Neural crest cell (in vitro differentiated cells): ENCODE measurements at places on chromosomes 12 and 14. TPM values are rescaled to one million over a fixed set of nuclear protein-coding genes. Genes with fewer than 3 reads are reported as not detected.
A peak's percentile ranks its signal among the peaks of the same experiment; 100 is the strongest.

Gene TOMM20L
- 0.42 and 0.52 TPM in 2 replicates for total RNA-seq

- DNase-seq = no peak
Measured at GRCh38 chr12:51407604-51408003, 16.4 kb upstream of the GALNT6 start.

GRCh38 chr12:87274594-87275245 is 754.5 kb downstream of the C12orf50 start:
- no peak for DNase-seq

GRCh38 chr14:89469210-89470198 is 52.5 kb upstream of the FOXN3 start:
- DNase-seq = no peak

DNA sequence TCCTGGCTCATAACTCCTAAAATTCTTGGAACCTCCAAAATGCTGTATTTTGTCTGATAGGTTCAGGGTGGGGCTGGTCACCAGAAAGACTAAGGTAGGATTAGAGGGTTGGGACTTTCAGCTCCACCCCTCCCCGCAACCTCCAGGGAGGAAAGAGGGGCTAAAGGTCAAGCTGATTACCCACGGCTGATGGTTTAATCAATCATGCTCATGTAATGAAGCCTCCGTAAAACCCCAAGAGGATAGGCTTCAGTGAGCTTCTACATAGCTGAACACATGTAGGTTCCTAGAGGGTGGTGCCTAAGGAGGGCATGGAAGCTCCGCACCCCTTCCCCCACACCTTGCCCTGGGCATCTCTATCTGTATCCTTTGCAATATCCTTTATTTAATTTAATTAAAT is 60.0 kb downstream of the DGLUCY start:
- no peak for DNase-seq

GRCh38 chr12:27488479-27488878 is 35.5 kb upstream of the PPFIBP1 start:
- no peak for DNase-seq

DNA sequence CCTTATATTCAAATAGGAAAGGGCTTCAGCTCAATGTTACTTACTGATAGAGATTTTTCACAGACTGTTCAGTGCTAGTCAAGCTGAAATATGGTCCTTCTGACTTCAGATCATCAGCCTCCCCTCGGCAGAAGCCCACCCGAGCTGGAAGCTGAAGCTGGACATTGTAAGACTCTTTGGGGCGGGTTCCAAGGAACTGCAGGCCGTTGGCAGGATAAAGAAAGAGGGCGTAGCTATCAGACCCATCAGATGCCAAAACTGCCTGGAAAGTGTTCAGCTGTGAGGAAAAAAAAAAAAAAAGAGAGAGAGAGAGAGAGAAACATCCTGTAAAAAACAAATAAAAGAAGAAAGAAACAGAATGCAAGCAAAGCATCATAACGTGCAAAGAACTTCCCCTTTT is 8.8 kb downstream of the NID2 start:
- no peak for DNase-seq

Gene NDUFA9
- total RNA-seq = 71.6 and 77.0 TPM in 2 replicates

GRCh38 chr14:33793398-33794110 is 157.3 kb downstream of the EGLN3 start:
- no peak for DNase-seq

Gene AQP6
- 0.21 TPM in 1 of 2 replicates, not detected in the other for total RNA-seq

DNA sequence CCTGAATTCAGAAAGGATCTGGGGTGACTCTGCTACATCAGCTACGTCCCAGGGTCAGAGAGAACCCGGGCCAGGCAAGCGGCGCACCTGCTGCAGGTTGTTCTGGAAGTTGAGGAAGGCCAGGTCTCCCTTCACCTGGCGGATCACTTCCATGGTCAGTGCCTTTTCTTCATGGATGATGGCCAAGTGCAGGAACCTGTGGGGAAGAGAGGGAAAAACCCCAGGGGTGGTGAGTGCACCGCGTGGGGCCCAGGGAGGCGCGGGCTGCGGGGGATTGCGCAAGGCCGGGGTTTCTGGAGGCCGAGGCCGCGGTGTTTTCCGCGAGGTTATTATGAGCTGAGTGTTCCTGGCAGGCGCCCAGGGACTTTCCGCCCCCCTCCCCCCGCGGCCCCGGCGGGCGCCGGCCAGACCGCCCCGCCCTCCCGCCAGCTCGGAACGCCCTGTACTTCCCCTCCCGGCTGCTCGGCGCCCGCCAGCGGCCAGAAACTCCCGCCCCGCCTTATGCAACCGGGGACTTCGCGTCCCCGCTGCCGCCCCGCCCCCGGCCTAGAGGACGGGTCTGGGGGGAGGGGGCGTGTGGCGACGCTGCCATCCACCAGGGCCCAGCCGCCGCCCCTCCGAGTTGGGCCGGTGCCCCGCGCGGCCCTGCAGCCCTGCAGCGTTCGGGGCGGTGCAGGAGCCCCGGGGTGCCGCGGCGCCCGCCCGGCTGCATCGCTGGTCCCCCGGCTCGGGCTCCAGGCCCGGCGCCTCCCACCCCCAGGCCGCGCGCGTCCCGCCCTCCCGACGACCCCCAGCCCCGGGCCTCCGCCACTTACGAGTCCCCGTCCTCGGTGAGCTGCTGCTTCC is 723 bp downstream of the NFKBIA start:
- peak; percentile 65 for DNase-seq

Gene SLC10A1
- total RNA-seq = not detected in 2 replicates

- DNase-seq = no peak
Measured at GRCh38 chr14:97977651-97978261, 1180.6 kb downstream of the VRK1 start.

- DNase-seq = no peak
Measured at GRCh38 chr14:31441273-31442111, 15.8 kb downstream of the DTD2 start.

Gene FAM186B
- total RNA-seq = 0.28 TPM in 1 of 2 replicates, not detected in the other

DNA sequence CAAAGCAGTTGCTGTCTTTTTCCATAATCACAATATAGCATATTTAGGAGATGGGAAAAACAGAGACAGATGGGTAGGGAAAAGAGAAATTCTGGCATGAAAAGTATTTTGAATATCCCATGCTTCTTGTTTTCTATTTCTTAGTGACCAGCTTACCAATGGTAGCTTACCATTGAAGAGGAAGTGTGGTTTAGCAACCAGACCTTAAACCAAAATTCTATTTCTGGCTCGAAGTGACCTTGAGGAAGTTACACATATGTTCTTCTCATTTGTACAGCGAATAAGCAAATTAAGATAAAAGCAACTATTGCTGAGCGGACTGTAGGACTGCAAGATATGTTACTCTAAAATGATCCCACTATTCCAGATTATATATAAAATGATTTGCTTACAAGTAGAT is 82.9 kb downstream of the FGD4 start:
- no peak for DNase-seq

GRCh38 chr12:92844151-92844763 is 84.8 kb downstream of the EEA1 start:
- DNase-seq = no peak

Gene ANKS1B
- 5.6 and 8.4 TPM in 2 replicates for total RNA-seq

DNA sequence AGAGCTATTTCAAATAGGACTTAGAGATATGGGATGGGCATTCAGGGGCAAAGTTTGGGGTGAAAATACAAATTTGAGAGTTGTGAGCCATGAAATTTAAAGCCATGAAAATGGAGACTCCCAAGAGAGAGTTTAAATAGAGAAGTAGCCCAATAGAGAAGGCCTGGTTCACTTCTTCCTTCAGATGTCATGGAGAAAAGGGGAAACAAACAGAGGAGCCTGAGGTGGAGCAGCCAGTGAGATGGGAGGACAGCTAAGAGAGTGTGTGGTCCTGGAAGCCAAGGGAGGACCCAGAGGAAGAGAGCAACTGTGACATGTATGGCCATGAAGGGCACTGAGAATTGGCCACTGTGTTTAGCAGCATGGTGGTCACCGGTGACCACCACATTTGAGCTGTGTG is 12.3 kb upstream of the DYNLL1 start:
- DNase-seq = no peak

Gene ITGB7
- not detected in 2 replicates for total RNA-seq

DNA sequence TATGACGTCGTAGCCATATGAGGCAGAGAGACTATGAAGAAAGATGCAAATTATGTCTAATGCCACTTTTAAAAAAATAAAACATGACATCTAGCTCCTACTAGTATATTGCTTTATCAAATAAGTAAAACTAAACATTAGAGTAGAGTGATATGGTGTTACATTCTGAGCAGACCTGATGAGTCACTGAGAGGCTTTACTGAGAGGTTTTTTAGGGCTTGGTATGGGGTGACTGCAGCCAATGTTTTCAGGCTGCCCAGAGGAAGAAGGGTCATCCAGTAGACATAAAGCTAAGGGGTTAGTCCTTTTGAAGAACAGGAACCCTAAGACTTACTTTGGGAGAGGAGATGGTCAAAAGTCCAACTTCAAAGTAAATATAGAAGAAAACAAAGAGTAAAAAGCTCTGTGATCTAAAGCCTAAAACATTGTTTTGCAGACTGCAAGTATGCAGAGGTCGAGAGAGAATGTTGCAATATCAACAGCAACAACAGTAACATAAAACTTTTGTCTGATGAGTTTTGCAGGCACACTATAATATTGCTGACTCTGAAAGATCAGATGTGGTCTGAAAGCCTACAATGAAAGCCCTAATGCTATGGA is 774.7 kb downstream of the TMTC2 start:
- no peak for DNase-seq

GRCh38 chr14:89117012-89117411 is 292.6 kb downstream of the TTC8 start:
- DNase-seq = no peak

DNA sequence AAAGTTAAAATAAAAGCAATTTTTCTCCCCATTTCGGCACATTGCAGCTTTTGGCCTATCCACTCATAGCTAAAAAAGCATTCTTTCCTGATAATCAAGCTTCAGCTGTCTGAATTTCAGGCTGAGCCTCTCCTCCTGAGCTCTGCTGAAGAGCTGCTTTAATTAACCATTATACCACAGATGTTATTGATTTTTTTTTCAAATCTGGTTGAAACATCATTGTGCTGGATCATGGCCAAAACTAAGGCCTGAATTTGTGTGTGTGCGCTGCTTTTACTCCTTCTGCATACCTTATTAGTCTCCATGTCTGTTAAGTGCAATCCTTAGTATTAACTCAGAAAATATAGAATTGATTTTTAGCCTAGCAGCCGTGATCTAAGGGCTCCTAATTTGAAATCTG is 52.3 kb downstream of the MBIP start:
- no peak for DNase-seq

- DNase-seq = no peak
Measured at GRCh38 chr12:121062391-121063045, 23.5 kb upstream of the OASL start.

DNA sequence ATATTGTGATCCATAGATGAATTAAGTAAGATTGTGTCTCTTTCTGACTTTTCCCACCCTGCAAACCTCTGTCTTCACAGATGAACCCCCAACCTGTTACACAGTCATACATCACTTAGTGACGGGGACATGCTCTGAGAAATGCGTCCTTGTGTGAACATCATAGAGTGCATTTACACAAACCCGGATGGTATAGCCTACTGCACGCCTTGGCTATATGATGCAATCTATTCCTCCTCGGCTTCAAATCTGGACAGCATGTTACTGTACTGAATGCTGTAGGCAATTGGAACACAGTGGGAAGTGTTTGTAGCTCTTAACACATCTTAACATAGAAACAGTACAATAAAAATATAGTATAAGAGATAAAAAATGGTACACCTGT is 7.4 kb upstream of the TESPA1 start:
- no peak for DNase-seq

Gene USP44
- total RNA-seq = 15.5 and 20.0 TPM in 2 replicates

DNA sequence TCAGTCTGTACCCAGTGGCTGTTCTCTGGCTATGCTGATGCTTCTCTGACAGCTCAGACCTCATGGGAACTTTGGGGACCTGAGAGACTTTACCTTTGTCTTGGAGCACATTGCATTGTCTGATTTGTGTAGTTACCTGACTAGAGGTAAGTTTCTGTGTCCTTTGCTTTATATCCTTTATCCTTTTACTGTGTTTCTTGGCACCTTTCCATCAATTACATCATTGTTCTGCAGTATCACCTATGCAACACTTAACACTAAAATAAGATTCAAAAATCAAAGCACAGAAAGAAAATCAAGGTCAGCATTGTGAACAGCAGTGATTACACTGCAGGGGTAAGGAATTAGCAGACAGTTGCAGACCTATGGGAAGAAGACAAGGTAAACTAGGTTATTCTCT is 43.8 kb downstream of the SLC35F4 start:
- no peak for DNase-seq

DNA sequence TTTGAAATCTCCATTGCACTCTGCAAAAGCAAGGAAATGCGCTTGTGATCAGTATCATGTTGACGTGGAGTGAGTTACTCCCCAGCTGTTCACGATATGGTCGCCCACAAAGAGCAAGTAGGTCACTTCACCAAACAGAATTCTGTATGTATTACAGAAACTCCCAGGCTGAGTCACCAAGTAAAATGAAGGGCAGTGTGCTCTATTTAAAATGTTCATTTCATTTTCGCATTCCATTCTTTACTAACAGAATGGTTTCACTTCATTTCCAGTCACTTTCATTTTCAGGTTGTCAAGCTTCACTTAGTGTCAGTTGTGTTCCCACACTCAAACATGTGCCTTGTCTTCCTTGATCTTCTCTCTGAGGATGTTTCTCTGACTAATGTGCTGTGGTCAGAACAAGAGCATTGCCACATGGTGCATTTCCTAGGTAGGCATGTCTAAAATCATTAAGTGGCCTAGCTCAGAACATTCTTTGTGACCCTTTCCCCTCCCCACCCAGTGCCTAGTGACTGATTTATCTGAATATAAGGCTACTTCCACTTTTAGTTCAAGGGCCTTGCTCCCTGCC is 391.2 kb downstream of the RAD51B start:
- DNase-seq = no peak
